Myocyte (in vitro differentiated cells): ENCODE measurements at places on chromosomes 2 and 18. TPM values are rescaled to one million over a fixed set of nuclear protein-coding genes. Genes with fewer than 3 reads are reported as not detected.

DNA sequence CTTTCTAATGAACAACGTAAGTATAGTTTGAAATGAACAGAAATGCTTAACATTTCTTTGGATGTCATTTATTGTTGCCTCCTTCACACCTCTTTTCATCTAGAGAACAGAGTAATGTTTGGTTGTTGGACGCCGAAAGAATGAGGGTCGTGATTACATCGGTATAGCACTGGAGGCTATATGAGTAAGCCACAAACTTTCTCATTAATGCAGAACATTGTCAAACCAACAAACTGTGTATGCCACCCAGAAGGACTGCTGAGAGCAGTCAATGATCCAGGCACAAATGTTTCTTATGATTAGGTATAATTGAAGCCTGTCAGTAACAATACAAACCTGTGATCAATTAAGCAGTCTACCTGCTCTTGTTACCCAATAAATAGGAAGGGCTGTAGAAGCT, 1494.7 kb upstream of the NXPH2 start:
- no peak for DNase-seq

DNA sequence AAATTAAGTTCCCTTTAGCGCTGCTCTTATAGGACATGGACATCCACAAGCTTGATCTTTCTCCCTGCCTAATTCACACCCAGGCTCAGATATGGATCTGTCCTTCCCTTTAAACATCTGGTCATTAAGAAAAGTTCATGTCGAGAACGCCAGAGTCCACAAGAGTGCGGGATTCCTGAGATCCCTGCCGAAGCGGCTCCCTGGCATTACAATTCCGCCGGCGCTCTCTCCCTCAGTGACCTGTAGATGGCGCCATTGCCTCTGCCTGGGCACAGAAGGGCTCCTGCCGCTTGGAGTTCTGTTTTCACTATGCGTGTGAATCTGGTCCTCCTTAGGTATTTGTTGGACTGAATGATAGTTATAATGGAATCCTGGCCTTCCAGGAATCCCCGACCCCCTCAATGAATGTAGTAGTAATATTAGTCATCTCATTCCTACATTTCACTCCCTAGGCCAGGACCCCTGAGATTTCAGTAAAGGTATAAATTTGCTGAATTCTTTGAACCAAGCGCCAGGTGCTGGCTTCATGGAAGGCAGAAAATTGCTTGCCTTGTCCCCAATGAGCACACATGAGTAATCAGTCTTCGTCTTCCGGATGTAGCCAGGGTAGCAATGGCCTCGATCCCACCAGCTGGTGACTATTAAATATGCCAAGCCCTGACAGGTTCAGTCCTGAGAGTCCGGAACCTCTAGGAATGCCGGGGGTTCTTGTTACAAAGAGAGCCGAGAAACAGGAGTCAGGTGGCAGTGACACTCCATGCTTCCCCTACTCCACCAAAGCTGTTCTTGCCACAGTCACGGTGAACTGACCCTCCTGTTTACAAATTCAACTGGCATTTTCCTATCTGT, 26.4 kb upstream of the CD207 start:
- DNase-seq: peak; percentile 89

Gene RGPD5
- 7.9 and 21.0 TPM in 2 replicates for total RNA-seq

Gene DNAJC5G
- not detected in 2 replicates for total RNA-seq

GRCh38 chr2:222290736-222291484, 7.9 kb downstream of the PAX3 start:
- no peak for DNase-seq

DNA sequence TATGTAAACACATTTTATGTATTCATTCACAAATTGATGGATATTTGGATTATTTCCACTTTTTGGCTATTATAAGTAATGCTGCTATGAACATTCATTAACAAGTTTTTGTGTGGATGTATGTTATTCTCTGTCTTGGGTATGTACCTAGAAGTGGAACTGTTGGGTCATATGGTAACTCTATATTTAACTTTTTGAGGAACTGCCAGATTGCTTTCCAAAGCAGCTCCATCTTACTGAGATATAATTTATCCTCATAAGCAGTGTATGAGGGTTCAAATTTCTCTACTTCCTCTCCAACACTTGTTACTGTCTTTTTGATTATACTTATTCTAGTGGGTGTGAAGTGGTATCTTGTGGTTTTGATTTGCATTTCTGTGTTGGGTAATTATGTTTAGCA, 7.1 kb upstream of the EML6 start:
- no peak for DNase-seq

- DNase-seq: no peak
These were observed 75.7 kb downstream of the MBOAT2 start for GRCh38 chr2:8927510-8928455.

Gene C2orf92
- total RNA-seq: 4.9 and 5.7 TPM in 2 replicates

DNA sequence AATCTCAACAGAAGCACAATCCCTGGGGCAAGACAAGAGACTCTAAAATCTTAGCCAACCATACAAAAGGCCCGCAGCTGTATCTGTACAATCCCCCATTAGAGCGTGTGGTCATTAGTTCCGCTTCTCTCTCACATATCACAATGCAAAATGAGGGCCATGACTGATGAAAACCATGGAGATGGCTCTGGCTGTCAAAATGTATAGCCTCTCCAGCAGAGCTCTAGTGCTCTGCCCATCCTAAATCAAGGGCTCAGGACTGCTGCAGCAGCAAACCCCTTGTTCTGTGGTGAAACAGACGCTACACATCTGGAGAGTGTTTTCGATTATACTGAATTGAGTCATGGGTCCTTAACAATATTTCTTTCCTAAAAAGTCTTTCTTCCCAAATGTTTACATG, 221.0 kb downstream of the PID1 start:
- DNase-seq: no peak

DNA sequence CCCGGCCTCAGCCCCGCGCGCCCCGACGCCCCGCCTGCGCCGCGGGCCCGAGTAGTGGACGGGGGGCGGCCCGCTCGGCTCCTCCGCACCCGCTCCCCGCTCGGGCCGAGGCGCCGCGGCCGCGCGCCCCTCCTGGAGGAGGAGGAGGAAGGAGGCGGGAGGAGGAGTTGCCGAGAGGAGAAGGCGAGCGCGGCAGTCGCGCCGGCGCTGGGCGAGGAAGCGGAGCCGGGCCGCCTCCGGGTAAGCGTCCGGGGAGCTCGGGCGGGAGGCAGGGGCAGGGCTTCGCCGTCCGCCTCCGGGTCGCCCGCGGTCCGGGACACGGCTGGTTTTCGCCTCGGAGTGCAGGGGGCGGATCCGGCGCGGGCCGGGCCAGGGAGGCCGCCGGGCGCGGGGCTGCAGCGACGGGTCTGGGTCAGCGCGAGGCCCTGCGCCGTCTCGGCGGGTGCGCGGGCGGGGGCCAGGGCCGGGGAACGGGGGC, at the start of gene SOCS6:
TSS of gene SOCS6 (plus strand) at position 195 of the 478 bp plus-strand sequence. CDS start 35,624 bp downstream, outside the sequence.
- DNase-seq: peak; percentile 66

- no peak for DNase-seq
These were observed 209.3 kb downstream of the HAUS1 start for GRCh38 chr18:46313521-46313920.

- peak; percentile 32 for DNase-seq
These were observed 109.1 kb downstream of the HAUS1 start for GRCh38 chr18:46213295-46213694.

GRCh38 chr2:157460897-157461296, 17.0 kb upstream of the CYTIP start:
- no peak for DNase-seq

- DNase-seq: no peak
These were observed 67.5 kb downstream of the SPATS2L start for GRCh38 chr2:200373973-200374416.

Gene DYNAP
- not detected in 2 replicates for total RNA-seq
